Activated CD4-positive, alpha-beta T cell treated with anti-CD3 and anti-CD28 coated beads, Interleukin-2, amount 50 U/mL, for 4 hours (primary cell): ENCODE measurements at places on chromosomes 13 and 19.

- DNase-seq: no peak
Observed at GRCh38 chr19:3175781-3176714, 2.5 kb upstream of the S1PR4 start.

DNA sequence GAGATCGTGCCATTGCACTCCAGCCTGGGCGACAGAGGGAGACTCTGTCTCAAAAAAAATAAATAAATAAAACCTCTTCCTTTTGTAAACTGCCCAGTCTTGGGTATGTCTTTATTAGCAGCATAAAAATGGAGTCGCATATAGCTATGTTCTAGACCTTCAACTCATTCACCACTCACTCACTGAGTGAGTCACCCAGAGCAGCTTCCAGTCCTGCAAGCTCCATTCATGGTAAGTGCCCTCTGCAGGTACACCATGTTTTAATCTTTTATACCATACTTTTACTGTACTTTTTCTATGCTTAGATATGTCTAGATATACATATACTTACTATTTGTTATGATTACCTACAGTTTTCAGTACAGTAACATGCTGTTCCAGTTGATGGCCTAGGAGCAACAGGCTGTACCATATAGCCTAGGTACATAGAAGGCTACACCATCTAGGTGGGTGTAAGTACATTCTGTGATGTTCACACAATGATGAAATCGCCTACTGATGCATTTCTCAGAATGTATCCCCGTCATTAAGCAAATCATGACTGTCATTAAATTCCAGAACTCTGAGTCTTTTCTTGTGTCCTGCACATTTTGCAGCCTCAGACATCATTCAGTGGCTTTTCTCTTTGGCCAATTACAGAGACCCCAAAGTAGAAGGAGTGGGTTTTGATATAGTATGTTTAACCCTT is 13.7 kb upstream of the FARP1 start:
- no peak for DNase-seq

DNA sequence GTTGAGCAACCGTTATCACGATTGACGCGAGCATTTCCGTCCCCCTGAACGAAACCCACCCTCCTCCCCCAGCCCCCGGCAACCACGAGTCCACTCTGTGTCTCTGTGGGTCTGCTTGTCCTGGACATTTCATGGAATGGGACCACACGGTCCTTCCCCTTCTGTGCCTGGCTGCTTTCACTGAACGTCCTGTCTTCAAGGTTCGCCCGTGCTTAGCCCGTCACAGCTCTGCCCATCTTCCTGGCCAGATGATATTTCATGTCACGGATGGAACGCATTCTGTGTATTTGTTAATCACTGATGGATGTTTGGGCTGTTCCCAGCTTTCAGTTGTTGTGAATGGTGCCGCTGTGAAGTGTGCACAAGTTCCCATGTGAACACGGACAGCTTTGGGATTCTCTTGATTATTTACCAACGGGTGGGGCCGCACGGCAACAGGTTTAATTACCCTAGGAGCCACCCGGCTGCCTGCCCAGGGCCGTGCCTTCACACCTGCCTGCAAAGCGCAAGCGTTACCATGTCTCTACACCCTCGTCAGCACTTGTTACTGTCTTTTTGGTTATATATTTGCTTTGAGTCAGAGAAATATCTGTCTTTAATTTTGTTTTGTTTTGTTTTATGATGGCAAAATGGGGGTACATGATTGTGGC is 42.5 kb downstream of the RASA3 start:
- no peak for DNase-seq

DNA sequence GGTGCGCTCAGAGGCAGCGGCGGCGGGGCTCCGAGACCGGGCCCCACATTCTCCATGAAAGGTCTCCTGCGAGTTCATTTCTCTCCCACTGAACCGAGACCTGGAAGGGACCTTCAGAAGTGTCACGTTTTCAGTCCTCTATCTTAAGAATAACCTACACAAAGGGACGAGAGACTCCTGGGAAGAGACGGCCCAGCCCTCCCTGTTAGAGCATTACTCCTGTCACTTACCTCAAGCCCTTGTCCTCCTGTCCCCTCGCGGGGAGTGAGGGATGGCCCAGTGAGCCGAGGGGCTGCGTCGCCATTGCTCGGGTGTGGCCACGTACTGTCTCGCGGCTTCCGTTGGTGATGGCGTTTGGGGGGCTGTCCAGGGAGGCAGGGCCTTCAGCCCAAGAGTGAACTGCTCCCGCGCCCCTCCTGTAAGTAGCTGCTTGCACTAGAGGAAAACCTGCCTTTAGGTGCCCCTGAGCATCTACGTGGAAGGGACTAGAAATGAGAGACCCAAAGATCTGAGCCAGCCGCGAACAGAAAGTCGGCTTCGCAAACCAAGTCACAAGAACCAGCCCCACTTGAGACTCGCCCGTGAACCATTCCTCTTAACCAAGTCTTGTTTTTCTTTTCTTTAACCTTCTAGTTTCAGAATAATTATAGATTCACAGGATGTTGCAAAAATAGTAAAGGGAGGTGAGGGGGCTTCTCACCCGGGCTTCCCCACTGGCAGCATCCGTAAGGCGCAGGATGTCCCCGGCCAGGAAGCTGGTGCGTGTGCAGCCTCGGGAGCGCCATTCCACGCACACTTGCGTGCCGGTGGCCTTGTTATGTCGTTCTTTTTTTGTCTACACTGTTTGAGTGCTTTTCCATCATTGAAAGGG is 21.1 kb upstream of the NDUFS7 start:
- no peak for DNase-seq

- no peak for DNase-seq
Observed at GRCh38 chr19:16830679-16831078, 1.5 kb downstream of the SIN3B start.

DNA sequence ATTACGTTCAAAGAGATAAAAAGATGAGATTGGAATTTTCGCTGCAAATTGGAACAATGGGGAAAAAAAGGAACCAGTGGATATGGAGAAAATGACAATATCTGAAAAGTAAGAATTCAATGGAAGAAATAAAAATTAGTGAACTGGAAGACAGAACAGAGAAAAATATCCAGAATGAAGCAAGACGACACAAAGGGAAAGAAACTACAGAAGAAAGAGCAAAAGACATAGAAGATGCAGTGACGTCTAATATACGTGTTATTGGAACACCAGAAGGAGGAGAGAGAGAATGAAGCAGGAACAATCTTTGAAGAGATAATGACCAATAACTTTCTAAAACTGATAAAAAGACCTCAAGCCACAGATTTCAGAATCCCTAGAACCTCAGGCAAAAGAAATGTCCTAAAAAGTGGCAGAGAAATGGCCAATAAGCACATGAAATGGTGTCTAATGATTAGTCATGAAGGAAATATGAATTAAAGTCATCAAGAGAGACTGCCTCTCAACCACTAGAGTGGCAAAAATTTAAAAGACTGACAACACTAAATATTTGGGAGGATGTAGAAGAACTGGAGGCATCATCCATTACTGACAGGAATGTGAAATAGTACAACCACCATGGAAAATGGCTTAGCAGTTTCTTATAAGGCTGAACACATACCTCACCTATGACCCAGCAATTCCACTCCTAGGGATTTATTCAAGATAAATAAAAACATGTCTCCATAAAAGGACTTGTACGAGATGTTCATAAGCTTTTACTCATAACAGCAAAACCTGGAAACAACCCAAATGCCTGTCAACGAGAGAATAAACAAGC is 56.5 kb downstream of the GADD45B start:
- DNase-seq: no peak

DNA sequence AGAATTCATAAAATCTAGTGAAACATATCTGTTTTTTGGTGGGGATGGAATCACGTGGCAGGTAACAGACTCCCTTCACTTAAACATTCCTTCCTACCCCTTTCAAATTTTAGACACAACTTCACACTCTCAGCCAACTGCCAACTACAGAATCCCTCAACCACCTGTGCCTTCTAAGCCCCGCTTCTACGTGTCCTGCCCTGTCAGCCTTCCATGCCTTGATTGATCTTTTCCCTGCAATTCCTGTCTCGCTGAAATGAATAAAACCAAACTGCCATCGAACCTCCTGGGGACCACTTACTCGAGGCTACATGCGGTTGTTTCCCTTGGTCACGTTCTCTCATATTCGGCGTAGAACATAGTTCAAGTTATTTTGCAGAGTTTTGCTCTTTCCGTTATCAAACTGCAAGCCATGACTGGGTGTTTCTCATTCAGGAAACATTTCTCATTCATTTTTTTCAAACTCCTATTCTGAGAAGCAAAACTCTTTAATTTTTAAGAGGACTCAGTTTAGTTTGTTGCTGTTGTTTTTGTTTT is 1.1 kb downstream of the ZNF625 start:
- DNase-seq: no peak

- no peak for DNase-seq
Observed at GRCh38 chr13:72570019-72570418, 157.4 kb downstream of the MZT1 start.

- no peak for DNase-seq
Observed at GRCh38 chr13:112513761-112514160, 74.2 kb downstream of the TUBGCP3 start.

GRCh38 chr13:29556742-29557141 is 38.7 kb downstream of the SLC7A1 start:
- no peak for DNase-seq

- no peak for DNase-seq
Observed at GRCh38 chr19:48543121-48543710, 8.8 kb upstream of the SULT2B1 start.

DNA sequence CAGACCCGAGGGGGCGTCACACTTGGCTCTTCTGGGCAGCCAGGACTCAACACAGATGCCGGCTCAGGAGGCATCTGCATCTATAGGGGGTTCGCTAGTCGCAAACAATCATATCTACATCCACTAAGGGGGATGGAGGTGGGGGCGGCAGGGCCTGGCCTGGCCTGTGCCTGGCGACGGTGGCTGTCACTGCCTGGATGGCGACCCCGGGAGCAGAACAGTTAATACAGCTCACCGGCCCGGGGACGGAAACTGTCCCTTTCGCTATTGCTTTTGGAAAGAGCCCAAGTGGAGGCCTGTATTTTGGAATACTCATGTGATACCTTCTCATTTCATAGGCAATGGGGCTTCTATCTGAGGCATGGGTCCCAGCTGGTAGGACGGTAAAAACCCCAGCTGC is 17.7 kb downstream of the SGTA start:
- no peak for DNase-seq

DNA sequence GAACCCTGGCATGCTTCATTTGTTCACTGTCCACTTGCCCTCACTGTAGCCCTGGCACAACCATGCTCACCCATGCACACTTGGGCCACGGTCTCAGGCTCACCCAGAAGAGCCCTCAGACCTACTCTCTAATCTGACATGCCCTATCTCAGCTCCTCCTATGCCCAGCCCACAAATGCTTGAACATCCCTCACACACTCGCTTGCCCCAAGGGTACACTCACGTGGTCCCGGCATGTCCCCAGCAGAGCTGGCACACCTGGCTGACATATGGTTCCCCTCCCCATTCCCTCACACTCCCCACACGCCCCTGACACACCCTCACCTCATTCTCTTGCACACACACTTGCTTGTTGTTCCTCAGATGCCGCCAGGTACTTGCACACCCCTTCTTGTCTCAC is 55.7 kb downstream of the MAP4K1 start:
- DNase-seq: no peak
